ENCODE measurements at places on chromosomes 13 and 19. TPM values are rescaled to one million over a fixed set of nuclear protein-coding genes. Genes with fewer than 3 reads are reported as not detected.

The CPB2 gene
- total RNA-seq = not detected

The SPTBN4 gene
- 0.14 TPM for total RNA-seq

The PSG3 gene
- total RNA-seq = not detected

The TYROBP gene
- not detected for total RNA-seq

The GJB6 gene
- total RNA-seq = 0.29 TPM

The LYPD5 gene
- total RNA-seq = not detected

The AMH gene
- 1.7 TPM for total RNA-seq

The CNFN gene
- 5.0 TPM for total RNA-seq

The ZNF540 gene
- total RNA-seq = 0.22 TPM

The DENND1C gene
- total RNA-seq = 0.94 TPM

The PRTN3 gene
- total RNA-seq = not detected

The FUT1 gene
- total RNA-seq = 3.0 TPM

The TRPM4 gene
- total RNA-seq = 13.3 TPM

The KCNK6 gene
- total RNA-seq = 3.8 TPM

The NPAS1 gene
- 0.63 TPM for total RNA-seq

The PCDH20 gene
- 1.5 TPM for total RNA-seq

The CYP2A7 gene
- not detected for total RNA-seq

The TEX29 gene
- total RNA-seq = not detected

The ZNF439 gene
- 3.1 TPM for total RNA-seq

Data from epithelial cell of proximal tubule (primary cell).